ENCODE measurements at places on chromosomes 5 and 9.

- no peak for DNase-seq
Measured at GRCh38 chr5:54551926-54552325, 34.4 kb downstream of the SNX18 start.

- DNase-seq: no peak
Measured at GRCh38 chr5:113145757-113146387, 169.3 kb downstream of the DCP2 start.

DNA sequence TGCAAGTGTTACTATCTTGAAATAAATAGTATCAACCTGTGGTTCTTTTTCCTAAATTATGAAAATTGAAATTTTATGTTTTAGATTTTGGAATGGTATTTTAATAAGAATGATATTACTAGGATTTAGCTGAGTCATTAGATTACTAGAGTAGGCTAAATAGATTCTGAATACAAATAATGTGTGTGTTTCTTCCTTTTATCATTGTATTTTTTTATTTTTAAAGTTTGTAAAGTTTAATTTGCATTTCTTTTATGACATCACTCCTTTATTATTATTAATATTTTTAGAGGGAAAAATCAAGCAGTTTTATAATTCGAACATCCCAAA is 8.0 kb upstream of the FAM120AOS start:
- DNase-seq: no peak

GRCh38 chr9:127935765-127936221 is 1.9 kb downstream of the DPM2 start:
- no peak for DNase-seq

DNA sequence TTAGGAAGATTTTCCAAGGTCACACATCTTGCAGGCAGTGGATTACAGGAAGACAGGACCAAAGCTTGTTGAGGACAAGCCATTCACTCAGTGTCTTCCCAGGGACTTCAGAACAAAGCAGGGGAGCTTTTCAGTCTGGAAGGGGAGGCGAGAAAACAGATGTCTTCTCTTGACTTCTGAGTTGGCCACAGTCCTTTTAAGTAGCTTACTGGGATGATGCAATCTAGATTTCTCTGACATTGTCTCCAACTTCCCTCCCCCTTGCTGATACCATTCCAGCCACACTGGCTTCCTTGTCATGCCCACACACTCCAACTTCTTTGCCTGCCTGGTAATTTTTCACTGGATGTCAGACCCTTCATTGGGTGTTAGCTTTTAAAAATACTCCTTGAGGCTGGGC is 174.2 kb upstream of the TBC1D2 start:
- DNase-seq: no peak

DNA sequence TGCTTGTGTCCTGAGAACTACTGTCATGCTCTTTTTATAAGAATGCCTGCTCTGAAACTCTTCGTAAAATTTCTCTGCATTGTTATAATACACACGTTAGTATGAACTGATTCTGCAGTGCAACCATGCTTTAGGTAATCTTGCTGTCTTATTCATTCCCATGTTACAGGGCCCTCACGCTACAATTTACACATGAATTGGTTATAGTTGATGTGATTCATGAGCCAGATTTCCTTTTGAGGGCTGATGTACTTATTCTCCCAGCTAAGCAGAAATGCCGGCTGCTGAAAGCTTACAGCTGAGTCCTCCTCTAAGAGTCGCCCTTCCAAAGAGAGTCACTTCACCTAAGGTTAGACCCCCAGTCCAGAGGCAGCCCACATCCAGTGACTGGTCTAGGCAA is 233.5 kb upstream of the PCSK5 start:
- DNase-seq: no peak

DNA sequence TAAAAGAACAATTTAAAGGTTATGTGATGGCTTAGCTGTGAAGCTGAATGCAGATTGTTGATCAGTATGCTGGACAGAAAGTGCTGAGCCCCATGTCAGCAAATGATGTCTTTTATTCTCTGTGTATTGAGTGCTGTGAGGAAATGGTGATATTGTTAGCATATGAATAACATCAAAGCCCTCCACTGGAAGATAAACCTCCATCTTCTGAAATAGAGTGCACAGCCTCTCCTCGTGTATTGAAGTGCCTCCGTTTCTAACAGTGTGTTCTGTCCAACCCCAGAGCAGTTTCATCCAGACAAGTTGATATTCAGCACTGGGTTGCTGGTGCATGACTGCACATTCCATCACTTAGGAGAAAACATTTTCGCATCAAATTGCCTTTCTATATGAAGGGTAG is 242.9 kb downstream of the CSNK1G3 start:
- DNase-seq: peak; percentile 41

GRCh38 chr5:65243161-65243560 is 238.6 kb downstream of the ADAMTS6 start:
- no peak for DNase-seq

DNA sequence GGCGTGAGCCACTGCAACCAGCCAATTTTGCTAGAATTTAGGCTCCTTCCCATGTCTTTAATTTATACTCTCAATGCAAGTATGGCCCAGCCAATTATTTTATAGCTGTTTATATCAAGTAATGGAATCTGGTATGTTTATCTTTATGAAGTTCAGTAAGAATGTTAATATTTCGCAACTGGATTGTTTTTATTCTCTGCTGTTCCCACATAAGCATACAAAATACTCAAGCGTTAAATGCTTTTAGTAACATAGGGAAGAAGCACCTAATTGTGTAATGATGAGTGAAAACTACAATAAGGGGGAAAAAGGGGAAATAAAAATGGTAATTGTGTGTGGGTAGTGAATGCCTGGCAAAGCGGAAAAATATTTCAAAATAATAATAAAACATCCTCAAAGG is 21.3 kb downstream of the PWWP2A start:
- no peak for DNase-seq

GRCh38 chr5:168390491-168390890 is 95.8 kb upstream of the RARS1 start:
- DNase-seq: no peak

DNA sequence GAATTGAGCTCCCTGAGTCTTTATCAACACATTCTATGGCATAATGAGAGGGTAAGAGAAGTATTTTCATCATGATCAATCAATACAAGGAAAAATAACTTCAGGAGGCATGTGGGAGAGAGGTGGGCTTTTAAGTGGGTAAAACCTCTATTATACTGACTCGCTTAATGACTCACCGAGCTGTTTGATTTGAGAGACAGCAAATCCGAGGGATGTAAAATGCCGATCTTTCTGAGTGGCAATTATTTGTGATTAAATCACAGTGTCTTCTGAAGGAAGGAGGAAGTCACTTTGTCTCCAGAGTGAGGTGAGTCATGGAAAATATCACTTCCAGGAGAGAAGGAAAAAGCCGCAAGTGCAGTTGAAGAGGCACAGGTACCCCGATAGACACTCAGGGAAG is 320.4 kb downstream of the DRD1 start:
- no peak for DNase-seq

GRCh38 chr9:16032799-16033198 is 480.0 kb downstream of the CCDC171 start:
- DNase-seq: peak; percentile 0

DNA sequence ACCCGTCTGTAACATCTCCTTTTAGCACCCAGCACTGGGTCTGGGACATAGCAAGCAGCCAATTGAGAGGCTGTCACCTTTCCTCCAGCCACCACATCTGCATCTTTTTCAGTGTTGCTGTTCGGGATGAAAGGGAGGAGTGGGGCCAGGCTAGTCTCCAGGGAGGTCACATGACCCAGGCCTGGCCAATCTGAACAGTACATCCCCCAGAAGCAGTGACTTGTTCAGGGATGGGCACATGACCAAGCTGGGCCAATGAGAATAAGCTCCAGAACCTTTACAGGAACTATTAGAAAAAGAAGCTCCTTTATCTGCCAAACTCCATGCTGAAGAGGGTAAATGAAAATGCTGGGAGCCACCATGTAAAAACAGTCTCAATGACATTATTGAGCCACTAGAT is 359.0 kb downstream of the SLIT3 start:
- no peak for DNase-seq

GRCh38 chr5:89265511-89266179 is 382.7 kb upstream of the MEF2C start:
- DNase-seq: no peak

- DNase-seq: no peak
Measured at GRCh38 chr5:79955941-79956670, 35.0 kb downstream of the MTX3 start.

- DNase-seq: no peak
Measured at GRCh38 chr9:107046692-107047091, 183.7 kb downstream of the ZNF462 start.

DNA sequence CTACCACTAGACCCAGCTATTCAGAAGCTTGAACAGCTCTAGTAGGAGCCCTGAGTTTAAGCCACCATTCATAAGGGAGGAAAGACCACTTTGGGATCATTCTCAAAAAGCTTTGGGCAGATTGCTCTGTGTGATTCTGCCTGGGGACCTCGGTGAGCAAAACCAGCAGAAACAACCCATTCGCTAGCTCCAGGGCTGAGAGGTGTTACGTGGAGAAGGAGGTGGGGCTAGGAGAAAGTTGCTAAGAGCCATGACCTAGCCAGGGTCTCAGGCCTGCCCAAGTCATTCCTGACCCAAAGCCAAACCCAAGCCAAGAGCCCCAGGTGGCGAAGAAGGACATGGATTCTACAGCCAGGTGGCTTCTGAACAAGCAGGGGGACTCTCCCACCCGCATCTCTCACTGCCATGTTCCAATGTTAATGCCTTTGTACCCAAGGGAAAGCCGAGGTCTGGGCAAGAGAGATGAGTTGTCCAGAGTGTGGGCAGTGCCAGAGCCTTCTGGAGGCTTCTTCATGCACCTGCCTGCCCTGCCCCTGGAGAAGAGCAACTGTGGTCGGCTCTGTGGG is 4.0 kb upstream of the BARHL1 start:
- peak; percentile 35 for DNase-seq

- DNase-seq: no peak
Measured at GRCh38 chr9:86069206-86069869, 30.0 kb downstream of the GOLM1 start.

- DNase-seq: no peak
Measured at GRCh38 chr9:76904661-76905457, 1.1 kb downstream of the PRUNE2 start.

DNA sequence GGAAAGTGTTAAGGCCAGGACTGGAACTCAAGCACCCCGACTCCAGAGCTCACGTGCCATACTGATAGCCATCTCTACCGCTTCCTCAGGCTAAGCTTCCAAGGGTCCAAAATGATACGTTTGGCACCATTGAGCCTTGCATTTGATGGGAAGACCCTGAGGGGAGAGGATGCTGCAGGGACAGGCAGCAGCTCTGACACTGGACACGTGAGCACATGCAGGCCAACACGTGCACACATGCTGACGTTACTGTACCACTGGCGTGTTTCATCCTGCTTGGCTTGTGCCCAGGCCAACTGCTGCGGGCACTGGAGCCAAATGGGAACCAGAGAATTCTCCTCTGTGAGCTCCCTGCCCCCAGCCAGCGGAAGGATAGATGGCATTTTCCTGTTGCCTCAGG is 5.2 kb downstream of the FAT2 start:
- peak; percentile 87 for DNase-seq

GRCh38 chr5:55410845-55411244 is 103.1 kb downstream of the MTREX start:
- DNase-seq: no peak

DNA sequence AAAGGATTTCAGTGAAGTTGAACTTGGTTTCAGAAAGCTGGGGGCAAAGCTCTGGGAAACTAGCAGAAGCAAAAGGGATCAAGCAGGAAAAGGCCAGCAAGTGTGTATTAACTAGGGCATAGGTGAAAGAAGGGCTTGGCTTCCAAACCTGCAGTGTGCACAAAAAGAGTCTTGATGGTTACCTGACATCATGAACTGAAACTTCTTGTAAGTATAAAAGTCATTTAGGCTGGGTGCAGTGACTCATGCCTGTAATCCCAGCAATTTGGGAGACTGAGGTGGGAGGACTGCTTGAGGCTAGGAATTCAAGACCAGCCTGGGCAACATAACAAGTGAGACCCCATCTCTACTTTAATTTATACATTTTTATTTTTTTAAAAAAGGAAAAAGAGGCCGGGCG is 216.4 kb downstream of the EPB41L4A start:
- no peak for DNase-seq

GRCh38 chr5:146748533-146748932 is 130.0 kb downstream of the PPP2R2B start:
- no peak for DNase-seq

GRCh38 chr9:109316207-109316640 is 4.6 kb downstream of the EPB41L4B start:
- DNase-seq: peak; percentile 92

GRCh38 chr9:123927625-123928532 is 2.0 kb downstream of the DENND1A start:
- DNase-seq: no peak

DNA sequence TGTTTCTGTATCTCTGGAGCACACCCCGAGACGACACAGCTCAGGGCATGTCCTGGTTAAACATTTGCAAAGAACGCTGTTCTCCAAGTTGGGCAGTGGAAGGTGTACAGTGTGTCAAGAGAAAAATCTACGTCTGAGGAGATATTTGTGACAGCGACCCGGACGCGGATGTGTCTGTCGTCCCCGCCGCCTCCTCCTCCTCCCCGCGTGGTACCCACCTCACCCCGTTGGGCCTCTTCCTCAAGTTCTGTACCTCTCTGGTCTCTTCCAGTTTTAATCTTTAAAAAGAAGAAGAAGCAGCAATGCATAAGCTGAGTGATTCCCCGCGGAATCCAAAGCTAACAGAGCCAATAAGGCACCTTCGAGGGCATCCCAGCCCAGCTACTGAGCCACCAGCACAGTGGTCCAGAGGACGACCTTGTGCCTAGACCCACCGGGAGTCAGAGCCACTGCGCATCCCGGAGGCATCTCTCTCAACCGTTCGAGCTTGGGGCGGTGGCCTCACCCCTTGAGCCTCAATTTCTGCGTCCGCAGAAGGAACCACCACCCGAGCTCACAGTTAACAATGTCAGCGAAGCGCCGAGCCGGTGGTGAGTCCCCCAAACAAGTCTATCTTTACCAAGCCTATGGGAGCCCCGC is 467 bp downstream of the C9orf78 start:
- DNase-seq: no peak

DNA sequence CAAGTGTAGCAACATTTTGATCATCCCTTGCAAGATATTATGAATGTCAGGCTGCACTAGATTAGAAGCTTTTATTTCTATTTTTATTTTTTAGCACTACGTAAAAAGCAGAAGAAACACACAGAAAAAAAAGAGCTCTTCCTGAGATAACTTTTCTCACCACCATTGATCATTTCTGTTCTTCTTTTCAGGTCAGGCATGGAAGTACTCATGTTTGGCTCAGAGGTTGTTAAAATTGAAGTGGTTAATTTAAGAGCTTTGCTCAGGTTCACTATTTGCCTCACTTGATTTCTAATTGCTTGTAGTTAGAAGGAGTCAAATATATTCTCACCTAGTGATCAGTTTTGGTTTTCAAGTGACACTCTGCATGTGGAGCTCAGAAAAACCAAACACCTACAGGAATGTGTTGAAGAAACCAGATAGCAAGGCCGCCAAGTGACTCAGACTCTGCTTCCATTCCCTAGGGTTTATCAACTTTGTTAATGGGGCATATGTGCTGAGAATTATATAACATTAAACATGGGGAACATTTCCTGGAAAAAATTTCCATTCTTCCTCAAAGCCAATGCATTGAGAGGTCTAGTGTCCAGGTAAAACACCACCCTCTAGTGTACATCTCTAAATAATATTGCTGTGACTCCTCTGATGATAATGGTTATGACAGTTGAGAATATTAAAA is 679.8 kb downstream of the CETN3 start:
- DNase-seq: no peak

GRCh38 chr5:178196281-178196812 is 8.0 kb upstream of the HNRNPAB start:
- no peak for DNase-seq
